OCI-LY7 (cell line): ENCODE measurements at places on chromosomes 7 and 10. TPM values are rescaled to one million over a fixed set of nuclear protein-coding genes. Genes with fewer than 3 reads are reported as not detected.

The FFAR4 gene
- total RNA-seq, result not detected in 2 replicates

The PRR15 gene
- total RNA-seq, result not detected in 2 replicates

The CPN1 gene
- total RNA-seq, result not detected in 2 replicates

The TAC1 gene
- not detected in 2 replicates for total RNA-seq

The POLR2J3 gene
- 62.8 and 63.7 TPM in 2 replicates for total RNA-seq

The PDZD7 gene
- 1.6 and 1.8 TPM in 2 replicates for total RNA-seq

The TEX36 gene
- total RNA-seq, result not detected in 2 replicates

The UBN2 gene
- total RNA-seq, result 19.9 and 21.1 TPM in 2 replicates

DNA sequence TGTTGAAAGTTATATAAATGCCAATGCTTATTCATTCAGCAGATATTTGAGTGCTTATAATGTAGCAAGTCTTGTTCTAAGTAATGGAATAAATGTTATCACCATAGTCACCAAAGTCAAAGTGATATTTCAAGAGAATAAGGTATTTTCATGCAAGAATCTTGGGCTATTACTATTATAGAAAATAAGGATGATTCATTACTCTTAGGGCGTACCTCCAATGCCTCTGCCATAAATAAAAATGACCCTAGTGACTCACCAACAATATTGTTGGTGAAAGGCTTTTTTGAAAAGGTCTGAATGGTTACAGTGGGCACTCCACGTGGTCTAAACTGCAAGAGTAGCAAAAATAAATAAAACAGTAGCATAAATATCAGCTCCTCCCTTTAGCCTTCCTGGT is 68.4 kb downstream of the RALA start:
- DNase-seq, result no peak

GRCh38 chr10:25694971-25695370 is 239.1 kb upstream of the MYO3A start:
- no peak for DNase-seq

- no peak for DNase-seq
Measured at GRCh38 chr10:16242859-16243613, 193.8 kb upstream of the PTER start.

GRCh38 chr10:58579011-58579655 is 66.5 kb downstream of the BICC1 start:
- no peak for DNase-seq

GRCh38 chr7:39187130-39187529 is 209.4 kb downstream of the POU6F2 start:
- no peak for DNase-seq

DNA sequence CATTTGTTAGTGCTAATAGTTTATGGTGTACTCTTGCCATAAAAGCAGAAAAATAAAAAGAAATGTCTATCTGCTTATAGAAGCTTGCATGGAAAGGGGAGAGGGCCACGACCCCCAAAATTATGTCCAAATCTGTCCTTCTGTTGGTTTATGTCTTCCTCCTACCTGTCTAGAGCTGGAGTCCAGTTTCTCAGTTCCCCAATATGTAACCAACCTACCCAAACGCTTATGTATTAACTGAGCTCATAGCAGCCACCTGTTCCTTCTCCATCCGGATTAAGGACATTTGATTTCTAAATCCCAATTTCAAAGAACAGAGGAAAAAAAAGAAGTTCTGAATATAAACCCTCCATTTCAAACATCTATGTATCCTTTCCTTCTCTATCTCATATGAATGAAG is 30.3 kb upstream of the TPK1 start:
- DNase-seq, result no peak

DNA sequence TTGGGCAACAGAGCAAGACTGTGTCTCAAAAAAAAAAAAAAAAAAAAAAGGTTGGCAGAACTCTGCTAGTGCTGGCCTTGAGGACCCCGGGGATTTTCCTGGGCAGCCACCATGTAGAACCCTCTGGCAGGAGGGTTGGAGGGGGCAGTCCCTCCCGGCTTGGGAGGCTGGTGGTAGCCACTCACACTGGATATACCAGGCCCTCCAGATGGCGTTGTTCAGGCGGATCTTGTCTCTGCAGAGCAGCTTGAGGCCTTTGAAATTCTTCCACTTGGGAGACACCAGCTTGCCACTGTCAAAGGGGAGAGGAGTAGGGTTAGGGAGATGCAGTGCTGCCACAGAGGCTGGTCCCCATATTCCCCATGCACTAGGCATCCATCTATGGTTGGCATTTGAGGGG is 8.4 kb downstream of the MLXIPL start:
- DNase-seq, result peak; percentile 23

DNA sequence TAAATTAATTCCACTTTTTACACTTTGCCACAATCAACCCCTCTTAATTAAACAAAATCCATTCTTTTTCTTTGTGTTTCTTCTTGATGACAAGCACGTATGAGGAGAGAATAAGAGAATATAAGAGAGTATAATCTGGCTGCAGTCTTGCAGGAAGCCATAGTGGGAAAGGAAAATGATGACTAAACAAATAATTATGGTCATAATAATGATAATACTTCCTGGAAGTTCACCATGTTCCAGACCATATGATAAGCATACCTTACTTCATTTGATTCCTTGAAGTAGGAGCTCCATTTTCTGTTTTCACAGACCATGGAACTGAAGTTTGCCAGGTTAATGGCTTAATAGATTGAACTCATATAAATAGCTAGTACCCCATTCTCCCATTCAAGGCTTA is 237.8 kb downstream of the SEMA3D start:
- DNase-seq, result no peak

GRCh38 chr7:107920048-107920772 is 29.2 kb downstream of the DLD start:
- no peak for DNase-seq

GRCh38 chr10:33153251-33153967 is 181.1 kb downstream of the NRP1 start:
- DNase-seq, result no peak

GRCh38 chr7:101937717-101938514 is 120.5 kb downstream of the CUX1 start:
- DNase-seq, result no peak

DNA sequence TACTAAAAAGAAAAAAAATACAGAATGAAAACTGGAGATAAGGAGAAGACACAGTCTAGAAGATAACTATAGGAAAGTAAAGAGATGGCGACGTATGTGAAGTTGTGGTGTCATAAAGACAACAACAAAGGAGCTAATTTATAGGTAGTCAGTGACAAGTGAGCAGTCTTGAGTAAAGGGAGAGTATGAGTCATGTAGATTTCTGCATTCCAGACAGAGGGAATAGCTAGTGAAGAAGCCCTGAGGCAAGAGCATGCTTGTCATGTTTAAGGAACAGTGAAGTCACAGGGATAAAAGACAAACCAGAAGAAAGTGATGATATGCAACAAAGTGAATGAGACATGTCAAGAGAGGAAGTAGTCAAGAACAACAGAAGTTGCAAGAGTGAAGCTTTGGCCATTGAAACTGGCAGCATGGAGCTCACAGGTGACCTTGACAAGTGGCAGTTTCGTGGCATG is 2.3 kb upstream of the MIOS start:
- no peak for DNase-seq

- DNase-seq, result no peak
Measured at GRCh38 chr10:59098831-59099452, 77.5 kb upstream of the PHYHIPL start.

GRCh38 chr10:79416578-79417255 is 28.7 kb downstream of the ZCCHC24 start:
- no peak for DNase-seq

DNA sequence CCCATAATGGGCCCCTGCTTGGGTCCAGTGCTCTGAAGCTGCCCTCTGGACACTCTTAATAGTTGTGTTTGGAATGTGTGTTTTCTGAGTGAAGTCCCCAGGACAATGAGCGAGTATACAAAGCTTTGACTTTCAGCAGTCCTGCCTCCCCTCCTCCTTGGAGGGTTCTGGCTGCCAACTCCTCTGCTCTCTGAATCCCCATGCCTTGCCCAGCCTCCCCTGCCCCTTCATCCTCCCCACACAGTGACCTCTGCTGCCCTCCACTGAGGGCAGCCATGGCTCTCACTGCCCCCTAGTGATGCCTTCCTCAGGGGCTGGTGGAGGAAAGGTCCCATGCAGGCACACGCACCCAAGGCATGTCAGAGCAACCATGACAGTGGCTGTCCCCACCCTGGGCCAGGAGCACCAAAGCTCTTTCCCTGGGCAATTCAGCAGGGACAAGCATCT is 40.9 kb downstream of the FRMPD2 start:
- no peak for DNase-seq

DNA sequence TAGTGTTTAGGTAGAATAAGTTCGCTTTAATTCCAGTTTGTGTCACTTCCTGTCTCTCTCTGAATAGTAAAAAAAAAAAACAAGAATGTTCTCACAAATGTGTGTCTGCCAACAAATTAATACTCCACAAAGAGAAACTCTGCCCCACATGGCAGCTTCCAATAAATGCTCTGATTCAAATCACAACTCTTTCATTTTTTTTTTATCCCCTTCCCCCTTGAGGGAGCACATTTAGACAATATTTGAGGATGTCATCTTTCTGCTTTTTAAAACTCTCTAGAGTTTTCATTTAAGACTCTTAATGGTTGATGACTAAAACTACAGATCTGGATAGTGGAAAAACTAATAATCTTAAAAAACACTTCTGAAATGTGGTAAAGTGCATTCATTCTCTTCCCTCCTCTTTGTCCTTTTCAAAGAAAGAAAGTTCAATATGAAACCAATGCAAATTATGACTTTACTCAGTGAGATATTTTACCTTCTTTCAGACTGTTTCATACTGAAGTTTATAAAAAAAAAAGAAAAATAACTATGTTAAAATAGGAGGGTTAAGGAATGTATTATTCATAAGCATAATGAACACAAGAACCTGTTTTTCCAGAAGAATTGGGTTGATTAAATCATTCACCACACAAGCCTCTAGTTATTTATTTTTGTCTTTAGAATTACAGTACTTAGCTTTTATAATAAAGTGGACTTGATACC is 42.3 kb downstream of the ARID5B start:
- DNase-seq, result peak; percentile 68

GRCh38 chr7:22911889-22912288 is 89.2 kb upstream of the TOMM7 start:
- no peak for DNase-seq

- DNase-seq, result no peak
Measured at GRCh38 chr7:32378988-32379387, 111.2 kb downstream of the LSM5 start.

DNA sequence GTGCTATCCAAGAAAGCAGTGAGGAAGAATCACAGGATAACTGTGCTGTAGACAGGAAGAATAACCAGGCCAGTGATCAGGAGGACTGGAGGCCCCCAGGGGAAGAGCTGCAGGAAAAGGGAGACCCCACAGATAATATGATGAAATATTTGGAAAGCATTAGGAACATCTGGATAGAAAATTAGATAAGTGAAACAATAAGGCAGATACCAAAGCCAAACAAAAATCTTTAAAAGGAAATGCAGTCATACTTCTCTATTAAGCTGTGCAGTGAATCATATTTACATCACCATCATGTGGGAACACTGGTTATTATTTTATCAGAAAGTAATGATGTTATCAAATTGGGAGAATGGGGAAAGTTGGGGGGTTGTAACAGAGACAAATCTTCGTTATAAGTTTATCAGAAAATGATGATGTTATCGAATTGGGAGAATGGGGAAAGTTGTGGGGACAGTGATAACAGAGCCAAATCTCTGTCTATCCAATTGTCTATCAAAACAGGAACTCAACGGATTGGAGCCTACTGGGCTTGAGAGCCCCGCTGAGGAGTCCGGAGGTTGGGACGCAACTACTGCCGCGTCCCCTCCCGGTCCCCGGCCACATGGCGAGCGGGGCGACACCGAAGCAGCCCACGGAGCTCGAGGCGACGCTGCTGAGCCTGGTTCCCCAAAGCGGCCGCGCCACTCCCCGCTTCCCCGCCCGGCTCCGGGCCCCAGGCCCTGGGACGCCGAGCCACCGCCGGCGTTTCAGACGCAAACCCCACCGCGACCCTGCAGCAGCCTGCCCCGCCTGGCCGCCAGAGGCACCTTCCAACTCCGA is 14.0 kb upstream of the RALA start:
- no peak for DNase-seq
